ENCODE measurements at places on chromosomes 3 and 15.

DNA sequence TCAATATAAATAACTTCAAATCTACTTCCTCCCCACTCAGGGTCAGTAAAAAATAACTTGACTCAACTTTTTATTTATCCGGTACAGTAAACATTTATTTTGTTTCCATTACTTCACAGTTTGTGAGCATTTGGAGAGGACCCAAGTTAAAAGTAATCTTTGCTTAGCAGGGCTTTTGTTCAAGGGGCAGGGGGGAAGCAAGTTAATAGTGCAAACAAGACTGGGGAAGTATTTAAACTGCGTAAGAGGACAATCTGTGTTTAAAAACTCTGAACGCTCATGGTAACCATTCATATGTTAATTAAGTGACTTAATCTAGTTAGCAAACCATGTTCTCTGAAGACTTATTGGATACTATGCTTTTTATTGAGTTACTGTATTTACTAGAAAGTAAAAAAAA, 346.2 kb downstream of the SLC9A9 start:
- DNase-seq = no peak

- no peak for DNase-seq
These were observed 72.4 kb upstream of the BBX start for GRCh38 chr3:107450254-107450893.

GRCh38 chr3:68740087-68740486, 192.3 kb downstream of the TAFA4 start:
- DNase-seq = no peak

GRCh38 chr3:158264894-158265293, 155.0 kb downstream of the RSRC1 start:
- DNase-seq = no peak

- no peak for DNase-seq
These were observed 81.8 kb downstream of the MYH15 start for GRCh38 chr3:108428586-108428985.

DNA sequence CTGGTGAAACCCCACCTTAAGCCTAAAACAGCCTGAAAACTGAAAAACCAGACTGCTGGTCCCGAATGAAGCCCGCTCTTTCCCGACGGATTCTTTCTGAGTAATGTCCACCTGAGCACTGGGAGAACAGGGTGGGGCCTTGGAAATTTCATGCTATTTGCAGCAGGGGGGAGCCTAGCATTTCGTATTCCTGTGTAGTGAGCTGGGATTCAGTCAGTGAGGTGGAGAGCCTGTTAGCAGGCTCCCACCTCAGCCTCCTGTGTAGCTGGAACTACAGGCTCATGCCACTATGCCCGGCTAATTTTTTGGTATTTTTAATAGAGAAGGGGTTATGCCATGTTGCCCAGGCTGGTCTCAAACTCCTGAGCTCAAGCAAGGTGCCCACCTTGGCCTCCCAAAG, 74.7 kb downstream of the CMTM8 start:
- DNase-seq = no peak

DNA sequence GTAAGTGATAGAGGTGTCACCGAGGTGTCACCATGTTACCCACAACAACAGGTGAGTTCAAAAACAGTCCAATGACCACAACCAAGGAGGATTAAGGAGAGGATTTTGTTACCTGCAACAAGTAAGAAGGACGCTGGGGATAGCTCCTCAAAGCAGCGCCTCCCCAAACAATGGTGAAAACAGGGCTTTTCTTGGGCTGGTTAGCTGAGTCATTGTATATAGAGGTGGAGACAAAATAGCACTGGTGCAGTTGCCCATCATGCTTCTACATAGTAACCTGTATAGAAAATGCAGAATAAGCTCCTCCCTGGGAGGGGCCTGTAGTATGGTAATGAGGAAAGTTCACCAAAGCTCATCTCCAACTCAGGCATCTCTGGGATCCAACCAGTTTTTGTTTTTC, 116.9 kb upstream of the EIF1B start:
- no peak for DNase-seq

- DNase-seq = no peak
These were observed 110.8 kb downstream of the BBX start for GRCh38 chr3:107633327-107634098.

- no peak for DNase-seq
These were observed 263.8 kb downstream of the FEZF2 start for GRCh38 chr3:62109534-62109933.

DNA sequence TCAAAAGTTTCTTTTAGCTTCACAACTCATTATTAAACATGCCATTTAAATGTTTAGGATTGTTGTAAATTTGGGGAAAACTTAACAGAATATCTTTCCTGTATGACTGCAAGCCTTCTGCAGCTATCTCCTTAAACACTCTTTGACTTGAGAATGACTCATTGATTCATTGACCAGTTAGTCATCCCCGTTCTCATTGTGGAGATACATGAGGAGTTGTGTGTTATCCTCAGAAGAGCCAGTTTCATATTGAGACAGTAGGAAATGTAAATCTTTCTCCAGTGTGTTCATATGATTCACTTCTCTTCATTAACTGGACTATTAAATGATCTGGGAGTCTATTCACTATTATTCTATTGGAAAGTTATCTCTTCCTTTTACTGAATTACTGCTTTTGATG, 83.0 kb downstream of the CRYGS start:
- DNase-seq = no peak

GRCh38 chr3:175295248-175296130, 436.4 kb downstream of the NAALADL2 start:
- no peak for DNase-seq

GRCh38 chr3:39126532-39127071, 19.1 kb downstream of the TTC21A start:
- DNase-seq = no peak

GRCh38 chr3:62602129-62602770, 228.9 kb upstream of the FEZF2 start:
- DNase-seq = no peak

DNA sequence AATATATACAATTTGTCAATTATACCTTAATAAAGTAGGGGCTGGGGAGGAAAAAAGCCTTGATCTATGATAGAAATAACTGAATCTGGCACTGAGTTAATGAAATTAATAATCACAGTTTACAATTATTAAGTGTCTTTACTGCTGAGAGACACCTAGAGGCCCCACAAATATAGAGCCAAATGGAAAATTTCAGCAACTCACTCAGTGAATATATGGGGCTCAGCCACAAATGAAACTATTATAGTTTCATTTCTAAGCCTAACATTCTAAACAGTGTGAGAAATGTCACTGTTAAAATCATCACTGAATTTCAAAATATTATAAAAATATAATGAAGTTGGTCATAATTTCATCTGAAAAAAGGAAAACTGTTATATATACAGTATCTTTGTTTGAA, 40.3 kb downstream of the GNB4 start:
- no peak for DNase-seq

- no peak for DNase-seq
These were observed 135.1 kb downstream of the ATP10A start for GRCh38 chr15:25727867-25728600.

DNA sequence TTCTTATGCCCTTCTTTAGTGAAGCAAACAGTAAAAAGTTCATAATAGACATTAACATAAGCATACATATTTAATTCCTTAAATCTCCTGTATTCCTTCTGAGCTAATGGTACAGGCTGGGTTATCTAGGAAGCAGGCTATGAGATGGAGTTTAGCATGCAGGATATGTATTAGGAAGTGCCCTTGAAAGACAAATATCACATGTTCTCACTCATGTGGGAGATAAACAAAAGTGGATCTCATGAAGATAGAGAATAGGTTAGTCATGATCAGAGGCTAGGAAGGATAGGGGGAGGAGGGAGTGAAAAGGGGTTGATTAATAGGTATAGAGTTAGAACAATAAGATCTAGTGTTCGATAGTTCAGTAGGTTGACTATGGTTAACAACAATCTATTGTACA, 105.4 kb downstream of the CLASP2 start:
- DNase-seq = no peak

GRCh38 chr3:150216041-150216811, 191.9 kb upstream of the TSC22D2 start:
- DNase-seq = no peak

DNA sequence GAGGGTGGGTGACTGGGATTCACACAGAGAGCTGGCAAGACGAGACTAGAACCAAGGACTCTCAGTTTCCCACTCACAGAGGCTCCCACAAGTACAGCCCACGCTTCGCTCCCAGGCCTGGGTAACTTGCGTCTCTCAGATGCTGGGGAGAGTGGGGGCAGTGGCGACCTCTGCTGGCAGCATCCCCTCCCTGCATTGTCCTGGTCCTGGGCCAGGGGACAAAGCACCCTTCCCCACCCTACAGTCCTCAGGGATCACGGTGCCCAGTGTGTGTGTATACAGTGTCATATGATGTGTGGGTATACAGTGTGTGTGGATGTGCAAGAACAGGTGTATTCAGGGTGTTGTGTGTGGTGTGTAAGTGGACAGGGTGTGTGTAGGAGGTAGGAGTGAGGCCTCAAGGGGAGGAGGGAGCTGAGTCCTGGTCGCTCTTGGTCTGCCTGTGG, 12.8 kb downstream of the VILL start:
- DNase-seq = peak; percentile 38

- no peak for DNase-seq
These were observed 187.7 kb downstream of the ITPR1 start for GRCh38 chr3:4680871-4681300.

- no peak for DNase-seq
These were observed 509.3 kb upstream of the PPP2R3A start for GRCh38 chr3:135456108-135456790.

DNA sequence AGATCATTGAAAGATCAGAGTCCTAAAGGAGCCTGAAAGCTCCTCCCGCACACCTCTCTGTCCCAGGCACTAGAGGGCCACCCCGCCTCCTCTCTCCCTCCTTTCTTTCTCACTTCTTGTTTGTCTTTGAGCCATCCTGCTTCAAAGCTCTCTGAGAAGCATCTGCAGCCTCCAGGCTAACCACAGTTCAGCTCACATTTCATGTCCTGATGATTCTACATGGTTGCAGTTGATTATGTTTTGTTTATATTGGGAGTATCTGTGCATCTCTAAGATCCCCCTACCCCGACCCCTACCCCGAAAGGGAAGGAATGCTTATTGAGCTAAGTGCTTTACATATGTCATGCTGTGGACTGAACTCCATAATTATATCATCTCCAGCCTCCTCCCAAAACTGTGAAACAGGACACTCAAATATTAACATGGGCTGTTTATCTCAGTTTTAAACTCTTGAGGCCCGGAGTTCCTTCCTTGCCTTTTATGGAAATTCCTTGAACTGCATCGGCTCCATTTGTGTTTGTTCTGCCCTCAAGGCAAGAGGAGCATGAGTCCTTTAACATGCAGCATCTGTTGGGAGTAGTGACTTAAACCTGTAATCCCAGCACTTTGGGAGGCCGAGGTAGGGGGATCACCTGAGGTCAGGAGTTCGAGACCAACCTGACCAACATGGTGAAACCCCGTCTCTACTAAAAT, 30.9 kb downstream of the MGLL start:
- DNase-seq = no peak

DNA sequence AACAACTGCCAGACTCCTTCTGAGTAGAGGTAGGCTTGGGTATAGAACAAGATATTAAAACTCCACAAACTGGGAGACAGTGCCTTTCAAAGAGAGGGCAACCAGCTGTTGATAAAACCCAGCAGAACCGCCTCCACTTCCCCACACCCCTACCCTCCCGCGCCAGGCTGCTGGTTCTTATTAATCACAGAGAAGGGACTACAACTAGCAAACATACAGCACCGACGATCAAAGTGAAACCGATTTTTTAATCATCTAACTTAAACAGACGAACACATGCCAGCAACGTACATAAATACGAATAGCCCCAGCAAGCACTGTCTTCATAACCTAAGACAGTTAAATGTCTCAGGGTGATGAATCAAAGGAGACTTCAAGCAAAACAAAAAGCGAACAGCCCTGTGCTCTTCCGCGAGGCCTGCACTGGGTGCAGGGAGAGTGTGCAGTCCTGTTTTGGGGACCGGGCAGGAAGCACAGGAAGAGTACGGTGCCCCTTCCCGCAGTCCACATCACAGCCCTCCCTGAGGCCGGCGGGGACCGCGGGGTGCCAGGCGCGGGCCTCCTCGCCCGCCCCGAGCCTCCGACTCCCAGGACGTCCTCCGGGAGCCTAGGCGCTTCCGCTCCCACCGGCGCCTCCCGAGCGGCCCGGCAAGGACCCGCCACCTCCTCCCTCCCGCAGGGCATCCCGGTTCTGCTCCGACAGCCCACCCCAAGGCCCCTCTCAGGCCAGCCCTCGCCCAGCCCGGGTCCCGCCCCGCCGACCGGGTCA, 75.1 kb upstream of the VGLL4 start:
- peak; percentile 8 for DNase-seq

- DNase-seq = no peak
These were observed 55.6 kb upstream of the RGMA start for GRCh38 chr15:93144463-93145236.

DNA sequence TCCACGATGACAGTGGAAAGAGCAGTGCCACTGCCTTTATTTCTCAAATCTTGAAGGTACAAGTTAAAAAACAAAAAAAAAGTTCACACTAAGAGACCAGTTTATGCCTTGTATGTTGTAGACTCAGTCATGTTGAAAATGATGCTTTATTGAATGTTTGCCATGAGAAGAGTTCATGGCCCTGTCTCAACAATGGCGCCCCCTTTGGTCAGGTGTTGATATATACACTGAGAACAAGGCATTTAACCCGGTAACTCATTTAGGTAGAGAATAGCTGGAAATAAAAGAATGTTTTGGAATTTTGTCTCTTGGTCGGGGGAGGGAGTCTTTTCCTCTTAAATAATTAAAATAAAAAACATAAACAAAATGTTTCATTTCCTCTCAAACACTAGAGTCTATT, 145.6 kb upstream of the SLC2A2 start:
- no peak for DNase-seq

- DNase-seq = no peak
These were observed 3.6 kb upstream of the CD276 start for GRCh38 chr15:73680549-73680948.

DNA sequence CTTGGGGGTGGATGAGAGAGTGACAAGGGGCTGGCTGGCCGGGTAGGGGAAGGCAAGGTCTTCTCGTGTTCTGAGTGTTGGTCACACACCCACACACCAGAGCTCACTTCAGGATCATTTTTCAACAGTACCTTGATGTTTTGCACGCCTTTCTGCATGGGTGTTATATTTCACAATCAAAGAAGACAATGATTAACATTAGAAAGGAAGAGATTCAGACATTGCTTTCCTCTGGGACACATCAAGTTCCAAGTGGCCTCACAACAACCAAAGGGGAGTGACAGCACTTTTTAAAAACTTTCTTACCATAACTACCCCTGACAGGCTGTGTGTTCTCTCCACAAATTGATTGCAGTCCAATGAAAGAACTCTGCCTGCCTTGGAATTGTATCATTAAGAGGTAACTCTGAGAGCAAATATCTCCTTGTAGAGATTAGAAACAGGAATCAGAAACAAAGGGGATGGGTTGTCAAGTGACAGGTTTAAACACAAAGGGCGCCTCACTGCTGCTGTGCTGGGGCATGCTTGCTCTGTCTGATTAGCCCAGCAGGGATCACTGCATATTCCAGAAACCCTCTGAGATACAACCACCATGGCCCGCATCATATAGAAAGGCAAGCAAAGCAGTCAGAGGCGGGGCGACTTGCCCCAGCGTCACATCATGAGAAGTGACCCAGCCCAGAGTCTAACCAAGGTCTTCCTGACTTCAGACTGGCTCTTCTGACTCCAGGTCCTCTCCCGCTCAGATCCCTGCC, 230.8 kb downstream of the FEZF2 start:
- DNase-seq = no peak

- no peak for DNase-seq
These were observed 1.3 kb upstream of the SPTSSB start for GRCh38 chr3:161372321-161373260.

- no peak for DNase-seq
These were observed 154.3 kb downstream of the GOLIM4 start for GRCh38 chr3:167941234-167941995.

GRCh38 chr3:194423317-194423716, 24.3 kb upstream of the GP5 start:
- no peak for DNase-seq

Measured in activated T-helper 1 cell treated with anti-CD3 and anti-CD28 coated beads, Interleukin-12 subunit alpha, Interleukin-12 subunit beta, Interleukin-2, Interleukin-4 antibody, amounts not matched to agents 30 ng/mL and 10 ng/mL and 1 ng/mL, durations not matched to agents 14 hours and 24 hours and 36 hours (primary cell).